ENCODE measurements at places on chromosomes 13 and 19.
A peak's percentile ranks its signal among the peaks of the same experiment; 100 is the strongest.

- no peak for ATAC-seq
Measured at GRCh38 chr19:3193256-3194105, 7.8 kb downstream of the NCLN start.

GRCh38 chr13:110920038-110920437, 5.2 kb upstream of the ANKRD10 start:
- no peak for ATAC-seq

- no peak for ATAC-seq
Measured at GRCh38 chr13:45240143-45240542, 39.3 kb upstream of the KCTD4 start.

GRCh38 chr19:18610245-18610555, 2.5 kb upstream of the TMEM59L start:
- no peak for ATAC-seq

DNA sequence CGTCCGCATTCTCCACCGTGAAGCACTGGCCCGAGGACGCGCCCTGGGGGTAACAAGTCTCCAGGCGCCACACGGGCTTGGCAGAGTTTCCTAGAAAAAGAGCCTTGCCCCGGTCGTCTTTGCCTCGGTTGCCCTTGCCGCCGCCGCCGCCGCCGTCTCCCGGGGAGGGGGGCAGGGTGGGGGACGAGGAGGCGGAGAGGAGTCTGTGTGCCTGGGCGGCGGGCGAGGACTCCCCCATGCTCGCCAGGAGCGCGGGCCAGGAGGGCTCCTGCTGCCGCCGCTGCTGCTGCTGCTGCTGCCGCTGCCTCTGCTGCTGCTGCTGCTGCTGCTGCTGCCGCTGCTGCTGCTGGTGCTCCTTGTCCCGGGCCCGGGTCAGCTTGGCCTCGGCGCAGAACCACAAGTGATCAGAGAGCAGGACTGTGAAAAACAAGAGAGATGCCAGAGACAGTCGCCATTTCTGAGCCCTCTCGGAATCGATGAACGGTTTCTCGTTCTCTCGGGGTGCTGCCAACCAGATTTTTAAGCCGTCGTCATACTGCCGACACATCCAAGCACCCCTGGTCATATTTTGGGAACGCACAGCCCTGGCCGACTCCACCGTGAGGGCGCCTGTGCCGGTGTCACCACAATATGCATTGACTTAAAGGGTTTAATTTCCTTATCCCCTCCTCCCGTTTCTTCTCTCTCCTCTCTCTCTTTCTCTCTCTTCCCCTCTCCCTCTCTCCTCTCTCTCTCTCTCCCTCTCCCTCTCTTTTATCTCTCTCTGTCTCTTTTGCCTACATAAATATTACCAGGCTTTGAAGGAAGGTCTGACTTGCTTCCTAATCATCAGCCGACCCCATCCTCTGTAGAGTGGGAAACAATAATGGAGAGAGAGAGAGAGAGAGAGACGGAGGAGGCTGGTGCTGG, 349.1 kb downstream of the LIG4 start:
- peak; percentile 32 for ATAC-seq

- ATAC-seq, result no peak
Measured at GRCh38 chr13:74570046-74570445, 435.8 kb upstream of the KLF12 start.

GRCh38 chr19:8609279-8610040, 1.1 kb downstream of the ADAMTS10 start:
- ATAC-seq, result peak; percentile 80

DNA sequence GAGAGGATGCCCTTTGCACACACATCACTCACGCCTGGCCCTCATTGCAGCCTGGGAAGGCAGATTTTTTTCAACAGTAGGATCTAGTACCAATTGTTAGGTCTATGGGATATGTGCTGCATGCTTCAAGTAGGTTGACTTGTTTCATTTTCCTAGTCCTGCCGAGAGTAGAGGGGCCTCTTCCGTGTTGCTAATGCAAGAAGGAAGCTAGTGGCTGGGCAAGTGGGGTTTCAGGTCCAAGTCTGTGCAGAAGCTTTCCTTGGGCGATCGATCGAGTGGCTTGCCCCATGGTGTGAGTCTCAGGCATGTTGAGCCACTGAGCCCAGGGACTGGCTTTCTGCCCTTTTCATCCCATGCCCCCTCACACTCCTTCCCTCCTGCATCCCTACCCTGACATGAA, 13.7 kb downstream of the ILF3 start:
- ATAC-seq, result no peak

GRCh38 chr19:45322311-45322710, 364 bp downstream of the CKM start:
- ATAC-seq, result peak; percentile 25

DNA sequence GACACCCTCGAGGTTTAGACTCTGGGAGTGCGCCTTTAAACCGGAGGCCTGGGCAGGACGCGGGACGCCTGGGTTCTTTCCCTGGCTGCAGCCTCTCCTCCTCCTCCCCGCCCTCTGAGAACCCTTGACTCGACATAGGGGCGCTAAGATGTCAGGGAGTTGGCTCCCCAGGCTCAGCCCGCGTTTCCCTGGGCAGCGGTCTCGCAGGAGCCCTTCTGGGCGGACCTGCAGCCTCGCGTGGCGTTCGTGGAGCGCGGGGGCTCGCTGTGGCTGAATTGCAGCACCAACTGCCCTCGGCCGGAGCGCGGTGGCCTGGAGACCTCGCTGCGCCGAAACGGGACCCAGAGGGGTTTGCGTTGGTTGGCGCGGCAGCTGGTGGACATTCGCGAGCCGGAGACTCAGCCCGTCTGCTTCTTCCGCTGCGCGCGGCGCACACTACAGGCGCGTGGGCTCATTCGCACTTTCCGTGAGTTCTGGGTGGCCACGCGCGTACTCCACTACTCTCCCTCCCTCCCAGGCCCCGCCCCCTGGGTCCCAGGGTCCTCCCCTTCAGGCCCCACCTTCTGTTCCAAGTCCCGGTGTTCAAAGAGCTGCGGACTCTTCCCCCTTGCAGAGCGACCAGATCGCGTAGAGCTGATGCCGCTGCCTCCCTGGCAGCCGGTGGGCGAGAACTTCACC, 1.3 kb downstream of the ICAM5 start:
- peak; percentile 11 for ATAC-seq

- no peak for ATAC-seq
Measured at GRCh38 chr13:95180513-95181245, 120.6 kb downstream of the ABCC4 start.

- ATAC-seq, result peak; percentile 70
Measured at GRCh38 chr13:48790966-48791365, 137.2 kb downstream of the CYSLTR2 start.

- no peak for ATAC-seq
Measured at GRCh38 chr19:6532244-6532999, 1.6 kb downstream of the TNFSF9 start.

All from motor neuron (in vitro differentiated cells).